ENCODE measurements at places on chromosomes 16 and 17.

- DNase-seq = peak; percentile 52
These were observed 67.8 kb downstream of the C16orf78 start for GRCh38 chr16:49441366-49441780.

DNA sequence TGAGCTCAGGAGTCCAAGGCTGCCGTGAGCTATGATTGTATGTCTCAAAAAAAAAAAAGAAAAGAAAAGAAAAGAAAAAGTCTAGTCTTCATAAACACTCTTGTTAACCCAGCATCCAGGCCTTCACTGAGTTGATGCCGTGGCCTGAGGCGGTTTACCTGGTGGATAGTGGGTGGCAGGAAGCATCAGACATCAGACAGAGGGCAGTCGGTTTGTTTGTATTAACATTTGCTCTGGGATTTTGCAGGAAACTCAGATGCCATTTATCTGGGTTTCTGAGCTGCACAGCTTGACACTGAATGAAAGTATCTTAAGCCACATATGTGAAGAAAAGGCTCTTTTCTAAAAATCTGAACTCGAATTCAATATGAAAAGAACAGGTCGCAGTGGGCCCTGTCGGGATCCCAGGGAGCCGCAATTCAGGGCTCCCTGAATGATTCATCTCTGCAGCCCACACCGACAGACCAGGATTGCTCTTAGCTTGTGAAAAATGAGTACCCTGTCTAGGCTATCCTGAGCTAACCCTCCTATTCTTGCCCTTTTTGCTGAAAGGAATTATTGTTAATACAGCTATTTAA lies 1.1 kb upstream of the DBNDD1 start:
- DNase-seq = no peak

GRCh38 chr16:8950580-8951077 lies 13.1 kb downstream of the USP7 start:
- DNase-seq = no peak

GRCh38 chr17:81090361-81091136 lies 55.6 kb downstream of the BAIAP2 start:
- no peak for DNase-seq

GRCh38 chr17:721540-721937 lies 6.9 kb upstream of the VPS53 start:
- no peak for DNase-seq

GRCh38 chr16:88856122-88856827 lies 472 bp downstream of the GALNS start:
- peak; percentile 43 for DNase-seq

DNA sequence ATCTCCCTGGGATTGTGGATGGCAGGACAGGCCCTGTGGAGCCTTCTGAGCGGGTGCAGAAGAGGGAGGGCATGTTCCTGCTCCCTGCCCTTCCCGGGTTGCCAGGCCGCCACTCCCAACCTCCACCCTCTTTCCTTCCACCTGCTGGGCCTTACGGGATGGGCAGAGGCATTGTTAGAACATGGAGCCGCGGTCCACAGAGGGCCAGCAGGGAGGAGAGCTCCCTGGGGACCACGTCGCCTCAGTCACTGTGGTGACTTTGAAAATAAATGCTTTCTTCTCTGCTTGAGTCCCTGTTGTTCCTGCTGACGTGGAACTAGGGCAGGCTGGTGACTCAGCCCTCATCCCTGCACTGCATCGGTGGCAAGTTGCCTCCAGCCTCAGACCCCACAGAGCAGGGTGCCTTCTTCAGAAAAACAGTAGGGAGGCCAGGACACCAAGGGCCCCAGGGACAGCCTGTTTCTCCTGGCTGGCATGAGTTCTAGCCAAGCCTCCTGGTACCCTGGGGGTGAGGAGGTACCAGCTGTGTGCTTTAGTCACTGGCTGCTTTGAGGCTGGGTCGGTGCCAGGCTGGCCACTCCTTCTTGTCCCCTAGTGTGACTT lies 224.9 kb downstream of the SEC14L1 start:
- no peak for DNase-seq

DNA sequence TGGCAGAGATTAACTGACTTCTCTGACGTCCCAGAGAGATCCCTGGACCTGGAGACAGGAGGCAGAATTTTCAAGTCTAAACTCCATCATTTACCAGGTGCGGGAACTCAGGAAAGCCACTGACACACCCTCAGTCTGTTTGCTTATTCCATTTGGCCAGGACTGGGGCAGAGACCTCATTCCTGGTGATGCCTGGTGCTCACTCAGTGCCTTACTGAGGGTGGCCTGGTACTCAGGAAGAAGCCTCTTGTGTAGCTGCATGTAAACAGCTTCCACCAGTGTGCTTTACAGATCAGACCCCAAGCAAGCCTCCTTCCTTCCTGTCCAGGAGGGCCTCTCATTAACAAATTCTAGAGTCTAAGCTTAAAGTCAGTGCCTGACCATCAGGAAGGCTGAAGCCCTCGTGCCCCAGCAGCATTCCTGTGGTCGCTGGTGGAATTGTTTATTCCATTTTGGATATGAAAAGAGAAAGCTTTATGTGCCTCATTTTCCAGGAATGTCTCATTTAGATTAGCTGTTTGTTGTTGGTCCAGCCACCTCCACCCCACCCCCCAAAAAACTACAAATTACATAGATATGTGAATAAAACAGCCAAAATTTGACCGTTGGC lies 236.1 kb upstream of the CDH5 start:
- DNase-seq = no peak

DNA sequence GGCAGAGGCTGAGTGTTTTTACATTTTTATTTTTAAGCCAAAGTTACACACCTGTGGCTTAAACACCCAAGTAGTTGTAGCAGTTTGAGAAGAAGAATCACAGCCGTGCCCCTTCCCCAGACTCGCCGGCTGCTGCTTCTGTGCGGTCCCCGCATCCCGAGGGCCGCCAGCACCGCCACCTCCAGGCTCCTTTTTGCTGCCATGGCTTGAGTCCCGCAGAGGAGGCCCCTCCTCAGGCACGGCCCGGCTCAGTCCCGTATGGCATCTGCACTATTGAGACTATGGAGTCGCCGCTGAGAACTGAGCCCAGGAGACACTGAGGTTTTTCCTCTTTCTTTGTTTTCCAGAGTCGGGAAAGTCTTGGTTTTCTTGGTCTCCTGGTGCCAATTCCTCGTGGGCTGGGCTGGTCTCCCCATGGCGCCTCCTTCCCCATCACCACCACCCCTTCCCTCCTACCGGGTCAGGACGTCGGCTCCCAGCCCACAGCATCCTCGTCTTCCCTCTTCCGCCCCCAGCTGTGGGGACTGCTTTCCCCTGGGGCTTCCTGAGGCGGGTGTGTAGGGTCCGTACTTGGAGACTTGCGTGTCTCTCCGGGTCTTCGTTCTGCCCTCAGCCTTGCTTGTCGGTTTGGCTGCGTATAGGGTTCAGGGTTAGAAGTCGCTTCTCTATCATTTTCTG lies 32.6 kb upstream of the CDH15 start:
- no peak for DNase-seq

DNA sequence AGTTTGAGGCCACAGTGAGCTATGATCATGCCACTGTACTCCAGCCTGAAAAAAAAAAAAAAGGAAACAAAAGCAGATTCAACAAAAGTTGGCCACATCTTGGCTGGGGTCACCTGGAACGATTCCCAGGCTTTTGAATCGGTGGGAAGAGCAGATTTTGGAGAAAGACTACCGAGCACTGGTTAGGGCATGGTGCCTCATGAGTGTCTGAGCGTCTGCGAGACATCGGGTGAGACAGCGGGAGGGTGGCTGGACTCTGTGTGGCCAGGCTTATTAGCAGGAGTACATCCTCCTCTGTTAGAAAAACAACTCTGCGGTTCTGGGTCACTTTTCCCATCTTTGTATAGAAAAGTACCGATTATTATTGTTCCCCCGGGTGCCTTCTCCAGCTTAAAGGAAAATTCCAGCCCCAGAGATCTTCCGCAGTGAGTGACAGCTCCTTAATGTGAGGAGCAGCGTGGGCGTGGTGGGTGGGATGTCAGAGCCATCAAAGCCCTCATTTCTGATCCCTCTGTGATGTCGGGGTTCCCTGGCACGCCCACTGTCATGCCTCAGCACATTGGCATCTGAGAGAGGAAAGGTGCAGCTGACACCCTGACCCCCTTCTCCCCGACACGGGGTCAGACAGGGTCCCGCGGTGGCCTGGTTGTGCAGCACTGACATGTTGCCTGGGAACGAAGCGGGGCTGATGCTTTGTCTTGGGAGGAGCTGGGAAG lies 6.9 kb downstream of the RGS9 start:
- DNase-seq = no peak

GRCh38 chr16:10206215-10206614 lies 24.0 kb upstream of the GRIN2A start:
- DNase-seq = no peak

DNA sequence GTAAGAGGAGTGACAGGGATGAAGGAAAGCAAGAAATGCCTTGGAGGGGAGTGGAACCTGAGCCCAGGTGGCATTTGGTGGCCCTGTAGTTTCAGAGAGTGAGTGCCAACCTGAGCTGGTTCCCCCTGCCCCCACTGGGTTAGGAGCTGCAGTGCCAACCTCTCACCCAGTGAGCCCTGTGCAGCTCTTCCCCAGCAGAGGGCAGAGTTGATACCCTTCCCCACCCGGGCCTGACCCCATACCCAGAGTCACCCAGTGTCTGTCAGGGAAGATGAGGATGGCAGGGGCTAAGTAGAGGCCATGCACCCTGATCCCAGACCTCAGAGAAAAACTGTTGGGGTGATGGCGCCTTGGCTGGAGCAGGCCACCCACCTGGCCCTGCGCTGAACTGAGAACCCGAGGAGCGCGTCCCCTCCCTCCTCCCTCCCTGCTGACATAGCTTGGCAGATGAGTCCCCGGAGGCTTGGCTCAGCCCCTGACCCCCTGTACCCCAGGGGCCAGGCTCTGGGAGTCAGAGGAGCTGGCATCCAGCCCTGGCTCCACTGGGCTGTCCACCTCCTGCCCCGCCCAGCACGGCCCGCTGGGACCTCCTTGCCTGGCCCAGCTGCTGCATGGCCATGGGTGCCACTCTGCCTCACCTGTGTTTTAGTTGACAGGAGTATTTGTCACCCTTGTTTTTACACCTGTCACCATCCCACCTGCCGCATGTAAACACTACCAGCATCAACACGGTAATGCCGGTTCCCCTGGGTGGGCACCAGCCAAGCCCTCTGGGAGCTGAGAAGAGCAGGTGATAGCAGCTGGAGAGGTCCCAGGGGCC lies 113.9 kb downstream of the AMFR start:
- no peak for DNase-seq

GRCh38 chr17:39816272-39816671 lies 47.8 kb downstream of the IKZF3 start:
- no peak for DNase-seq

GRCh38 chr16:908526-909155 lies 62.1 kb downstream of the LMF1 start:
- no peak for DNase-seq

- peak; percentile 93 for DNase-seq
These were observed at the start of gene CCDC43 for GRCh38 chr17:44689477-44690217. Gene CCDC43, minus strand, starts transcription at chr17:44689776. Its CDS starts 23 bp downstream, at chr17:44689753.

DNA sequence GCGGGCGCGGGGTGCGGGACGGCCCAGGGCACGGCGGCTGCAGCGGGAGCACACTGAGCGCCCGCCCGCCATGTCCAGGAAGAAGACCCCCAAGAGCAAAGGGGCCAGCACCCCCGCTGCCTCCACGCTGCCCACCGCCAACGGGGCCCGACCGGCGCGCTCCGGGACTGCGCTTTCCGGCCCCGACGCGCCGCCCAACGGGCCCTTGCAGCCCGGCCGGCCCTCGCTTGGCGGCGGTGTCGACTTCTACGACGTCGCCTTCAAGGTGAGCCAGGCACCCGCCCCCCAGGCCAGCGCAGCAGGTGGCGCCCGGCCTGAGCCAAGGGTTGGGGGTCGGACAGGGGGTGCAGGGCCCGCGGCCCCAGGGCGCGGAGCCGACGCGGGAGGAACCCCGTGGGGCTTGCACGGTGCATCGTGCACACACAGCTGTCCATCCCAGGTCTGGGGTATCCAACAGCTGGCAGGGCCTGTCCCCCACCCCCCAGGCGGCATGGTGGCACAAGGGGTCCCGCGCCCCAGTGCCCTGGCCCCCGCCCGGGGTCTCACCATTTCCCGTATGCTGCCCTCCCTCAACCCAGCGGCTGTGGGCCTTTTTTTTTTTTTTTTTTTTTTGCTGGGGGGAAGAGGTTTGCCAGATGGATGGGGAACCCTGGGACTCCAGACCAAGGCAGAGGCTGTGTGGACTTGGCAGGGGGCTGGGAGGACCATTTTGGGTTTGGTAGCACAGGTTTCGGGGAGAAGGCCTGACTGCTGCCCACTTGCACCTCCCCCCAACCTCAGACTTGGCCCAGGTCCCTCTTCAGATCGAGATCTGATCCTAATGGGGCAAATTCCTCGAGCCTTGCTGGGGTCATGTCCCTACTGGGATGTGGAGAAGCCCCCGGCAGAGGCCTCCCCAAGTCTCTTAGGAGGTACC lies 547 bp downstream of the RAB26 start:
- no peak for DNase-seq

All from activated CD4-positive, CD25-positive, alpha-beta regulatory T cell treated with anti-CD3 and anti-CD28 coated beads, Interleukin-2, amount 50 U/mL, for 72 hours (primary cell).